Regular cardiac myocyte (primary cell): ENCODE measurements at places on chromosomes 2 and 18. TPM values are rescaled to one million over a fixed set of nuclear protein-coding genes. Genes with fewer than 3 reads are reported as not detected.

Gene ANKRD30B
- 0.96 and 4.5 TPM in 2 replicates for total RNA-seq

Gene CHRND
- not detected in 2 replicates for total RNA-seq

Gene POTEI
- under 0.01 TPM in 1 of 2 replicates, not detected in the other for total RNA-seq

Gene SALL3
- total RNA-seq, result under 0.01 and 0.19 TPM in 2 replicates

Gene ACKR3
- total RNA-seq, result 0.58 and 5.4 TPM in 2 replicates

Gene LRRTM4
- total RNA-seq, result not detected in 2 replicates

Gene FAM136A
- 19.2 and 40.8 TPM in 2 replicates for total RNA-seq

Gene FEV
- total RNA-seq, result not detected in 2 replicates

Gene WDR35
- 10.7 and 12.1 TPM in 2 replicates for total RNA-seq

Gene SH3RF3
- total RNA-seq, result 2.8 and 2.9 TPM in 2 replicates

Gene CLK1
- 47.4 and 88.5 TPM in 2 replicates for total RNA-seq

Gene ARID5A
- total RNA-seq, result 2.7 and 7.9 TPM in 2 replicates

Gene CTNNA2
- total RNA-seq, result under 0.01 TPM in 1 of 2 replicates, not detected in the other

Gene ALMS1
- total RNA-seq, result 9.0 and 14.4 TPM in 2 replicates

Gene EVA1A
- total RNA-seq, result 67.1 and 80.3 TPM in 2 replicates

Gene NYAP2
- not detected in 2 replicates for total RNA-seq

Gene ANKRD30BL
- total RNA-seq, result not detected in 2 replicates

Gene GALNT3
- total RNA-seq, result 0.56 and 1.2 TPM in 2 replicates

Gene SLC35F6
- total RNA-seq, result 23.7 and 30.3 TPM in 2 replicates

Gene SKOR2
- not detected in 2 replicates for total RNA-seq

Gene TSPYL6
- not detected in 2 replicates for total RNA-seq

Gene RPE
- 122 and 151 TPM in 2 replicates for total RNA-seq

Gene ICOS
- not detected in 2 replicates for total RNA-seq

Gene EPAS1
- total RNA-seq, result 56.9 and 200 TPM in 2 replicates

Gene PIK3C3
- total RNA-seq, result 59.6 and 89.4 TPM in 2 replicates

Gene COL3A1
- 1,261 and 4,792 TPM in 2 replicates for total RNA-seq

Gene EMX1
- total RNA-seq, result under 0.01 TPM in 2 replicates

Gene NCKAP5
- 5.0 and 9.9 TPM in 2 replicates for total RNA-seq

Gene PRKAG3
- under 0.01 TPM in 1 of 2 replicates, not detected in the other for total RNA-seq

Gene B4GALT6
- 2.8 and 3.6 TPM in 2 replicates for total RNA-seq

Gene C2orf15
- 0.19 and 0.28 TPM in 2 replicates for total RNA-seq

Gene SRD5A2
- total RNA-seq, result not detected in 2 replicates

Gene DAPL1
- not detected in 2 replicates for total RNA-seq

Gene CDH2
- 166 and 194 TPM in 2 replicates for total RNA-seq

Gene CYP27A1
- total RNA-seq, result 0.58 and 2.0 TPM in 2 replicates

Gene FOXD4L1
- 0.19 and 0.28 TPM in 2 replicates for total RNA-seq

Gene LRP1B
- under 0.01 TPM in 2 replicates for total RNA-seq

Gene ASAP2
- total RNA-seq, result 44.5 and 59.2 TPM in 2 replicates

Gene TPGS2
- total RNA-seq, result 93.6 and 95.8 TPM in 2 replicates

Gene TGFBRAP1
- total RNA-seq, result 13.6 and 14.4 TPM in 2 replicates

Gene CDH7
- total RNA-seq, result not detected in 2 replicates

Gene TUBB8B
- total RNA-seq, result not detected in 2 replicates

Gene TMEM198
- 0.96 and 2.0 TPM in 2 replicates for total RNA-seq

Gene GBX2
- total RNA-seq, result not detected in 2 replicates

Gene SCTR
- not detected in 2 replicates for total RNA-seq

Gene VWC2L
- not detected in 2 replicates for total RNA-seq

Gene LIMS4
- 8.1 and 14.1 TPM in 2 replicates for total RNA-seq
